ENCODE measurements at places on chromosomes 4 and X.
A peak's percentile ranks its signal among the peaks of the same experiment; 100 is the strongest.

- DNase-seq, result no peak
These were observed 34.7 kb downstream of the LUZP4 start for GRCh38 chrX:115324194-115324593.

GRCh38 chrX:32155044-32155638 is 1056.2 kb downstream of the DMD start:
- peak; percentile 41 for DNase-seq

- no peak for DNase-seq
These were observed 69.2 kb downstream of the KIT start for GRCh38 chr4:54726907-54727306.

DNA sequence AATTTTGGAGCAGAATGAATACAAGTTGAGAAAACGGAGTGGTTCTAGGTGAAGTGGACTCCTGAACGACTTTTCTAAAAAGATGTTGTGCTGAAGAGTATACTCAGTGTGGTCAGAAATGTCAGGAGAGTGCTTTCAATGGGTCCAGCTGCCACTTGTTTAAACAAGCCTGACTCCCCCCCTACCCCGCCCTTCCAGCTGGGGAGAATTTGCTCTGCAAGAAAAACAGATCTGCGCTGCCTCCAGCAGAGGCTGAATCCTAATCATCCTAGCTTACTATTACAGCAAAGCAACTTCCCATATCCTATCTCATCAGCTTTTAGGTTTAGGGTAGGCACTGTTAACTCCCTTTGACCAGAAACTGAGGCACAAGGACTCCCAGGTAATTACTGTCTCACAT is 1.9 kb downstream of the MAP3K15 start:
- DNase-seq, result no peak

GRCh38 chr4:108155373-108155772 is 13.4 kb downstream of the LEF1 start:
- DNase-seq, result peak; percentile 18

DNA sequence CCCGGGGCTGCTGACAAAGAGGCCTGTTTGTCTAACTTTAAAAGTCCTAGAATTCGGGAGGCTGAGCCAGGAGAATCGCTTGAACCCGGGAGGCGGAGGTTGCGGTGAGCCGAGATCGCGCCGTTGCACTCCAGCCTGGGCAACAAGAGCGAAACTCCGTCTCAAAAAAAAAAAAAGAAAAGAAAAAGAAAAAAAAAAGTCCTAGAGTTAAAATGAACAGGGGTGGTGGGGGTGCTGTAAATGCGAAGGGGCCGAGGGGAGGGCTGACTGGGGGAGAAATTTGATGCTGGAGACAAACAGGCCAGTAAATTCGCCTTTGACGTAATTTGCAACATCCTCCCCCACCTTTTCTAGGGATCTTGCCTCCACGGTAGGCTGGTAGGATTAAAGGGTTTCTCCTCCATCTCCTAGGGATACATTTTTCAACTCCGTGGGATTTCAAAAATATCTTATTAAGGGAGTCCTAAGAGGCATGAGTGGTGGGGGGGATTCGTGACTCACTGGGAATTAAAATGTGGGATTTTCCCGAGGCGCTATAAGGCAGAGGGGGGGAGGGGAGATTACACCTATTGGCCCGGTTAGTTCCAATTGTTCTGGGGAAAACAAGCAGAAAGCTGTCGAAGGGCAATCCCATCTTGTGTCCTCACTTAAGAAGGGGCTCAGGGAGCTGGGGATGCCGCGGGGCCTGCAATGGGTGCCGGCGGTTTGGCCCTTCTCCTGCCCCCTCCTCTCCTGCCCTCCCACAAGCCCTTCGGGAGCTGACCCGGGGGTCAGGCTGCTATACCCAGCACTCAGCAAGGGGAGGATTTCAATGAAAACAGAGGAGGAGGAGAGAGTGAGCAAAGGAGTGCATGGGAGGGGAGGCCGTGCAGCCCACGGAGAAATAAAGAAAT is 3.0 kb upstream of the BCOR start:
- no peak for DNase-seq

DNA sequence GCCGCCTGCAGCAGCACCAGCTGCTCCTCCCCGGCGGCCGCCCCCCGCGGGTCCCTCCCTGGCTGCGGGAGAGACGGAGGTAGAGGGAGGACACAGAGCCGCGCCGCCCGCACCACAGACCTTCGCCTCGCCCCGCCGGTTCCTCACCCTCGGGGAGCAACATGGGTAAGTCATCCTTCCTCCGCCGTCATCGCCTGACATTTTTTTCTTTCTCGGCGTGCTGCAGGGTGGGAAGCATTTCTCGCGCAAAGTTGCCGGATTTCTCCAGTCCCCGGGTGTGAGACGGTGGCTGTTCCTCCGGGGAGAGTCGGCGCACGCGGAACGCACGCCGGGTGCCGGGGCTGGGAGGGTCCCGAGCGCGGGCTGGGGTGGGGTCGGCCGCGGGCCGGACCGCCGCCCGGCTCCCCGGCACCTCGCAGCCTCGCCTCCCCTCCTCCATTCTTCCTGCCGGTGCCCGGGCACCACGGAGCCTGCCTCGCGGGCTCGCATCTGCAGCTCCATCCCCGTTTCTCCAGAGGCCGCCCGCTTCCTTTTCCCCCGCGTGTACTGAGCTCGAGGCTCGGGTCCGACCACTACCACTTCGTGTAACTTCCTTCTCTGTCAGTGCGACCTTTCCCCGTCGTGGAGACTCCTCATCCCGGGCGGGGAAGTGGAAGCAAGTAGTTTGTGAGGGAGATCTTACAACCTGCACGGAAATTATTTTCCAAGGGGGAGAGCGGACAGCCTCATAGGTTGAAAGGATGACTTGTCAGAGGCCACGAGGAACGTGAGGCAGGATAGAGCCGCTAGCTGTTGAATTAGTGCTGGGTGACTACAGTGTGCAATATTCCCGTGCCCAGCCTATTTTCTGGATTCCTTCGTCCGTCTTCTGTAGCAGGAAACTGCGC is 464 bp downstream of the RAP1GDS1 start:
- peak; percentile 35 for DNase-seq

- no peak for DNase-seq
These were observed 3.4 kb upstream of the MAML3 start for GRCh38 chr4:140157341-140157740.

Measured in neuronal stem cell (in vitro differentiated cells).